ENCODE measurements at places on chromosomes 5 and 9.

GRCh38 chr5:126875303-126875785 lies 98.4 kb downstream of the LMNB1 start:
- no peak for DNase-seq

DNA sequence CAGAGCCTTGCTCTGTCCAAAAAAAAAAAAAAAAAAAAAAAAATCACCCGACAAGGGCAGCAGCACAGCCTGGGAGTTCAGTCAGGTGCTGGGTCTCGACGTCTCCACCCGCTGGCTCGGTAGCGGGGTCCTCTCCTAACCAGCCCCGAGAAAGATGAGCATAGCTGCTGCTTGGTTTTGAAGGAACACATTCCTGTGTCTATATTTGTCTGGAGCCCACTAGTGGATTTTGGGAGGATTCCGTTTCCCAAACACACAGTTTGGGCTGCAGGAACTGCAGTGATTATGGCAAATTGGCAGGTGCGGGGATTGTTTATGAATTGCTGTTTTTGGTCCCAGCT lies 1.2 kb downstream of the OTULINL start:
- DNase-seq = no peak

- no peak for DNase-seq
Observed at GRCh38 chr5:163407034-163407655, 30.2 kb upstream of the CCNG1 start.

DNA sequence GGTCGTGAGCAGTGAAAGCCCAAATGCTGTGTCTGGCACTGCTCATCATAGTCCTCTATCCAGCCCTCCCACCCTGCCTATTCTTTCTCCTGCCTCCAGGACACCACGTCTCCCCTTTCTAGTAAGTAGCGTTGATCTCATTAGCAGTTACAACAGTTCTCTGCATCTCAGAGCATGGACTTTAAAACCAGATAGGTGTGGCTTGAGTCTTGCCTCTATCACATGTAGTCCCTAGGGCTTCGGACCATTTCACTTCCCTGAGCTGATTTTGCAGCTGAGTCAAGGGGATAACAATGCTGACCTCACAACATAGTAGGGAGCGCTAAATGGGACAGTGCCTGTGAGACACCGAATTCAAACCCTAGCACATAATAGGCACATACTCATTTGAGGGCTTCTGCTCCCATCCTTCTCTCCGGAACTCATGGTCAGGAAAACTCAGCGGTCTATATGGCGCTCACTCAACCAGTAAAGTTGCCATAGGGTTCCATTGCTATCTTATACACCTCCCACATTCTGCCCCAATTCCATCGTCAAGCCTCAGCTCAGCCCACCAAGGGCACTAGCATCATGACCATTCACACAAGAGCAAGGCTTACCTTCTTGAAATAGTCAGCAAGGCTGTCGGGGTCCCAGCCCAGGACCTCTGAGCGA lies 515 bp downstream of the LCP2 start:
- no peak for DNase-seq

- no peak for DNase-seq
Observed at GRCh38 chr5:170438581-170438980, 49.4 kb upstream of the KCNMB1 start.

GRCh38 chr9:120755044-120755443 lies 38.2 kb downstream of the FBXW2 start:
- DNase-seq = no peak

- no peak for DNase-seq
Observed at GRCh38 chr5:137606401-137606800, 107.3 kb upstream of the SPOCK1 start.

DNA sequence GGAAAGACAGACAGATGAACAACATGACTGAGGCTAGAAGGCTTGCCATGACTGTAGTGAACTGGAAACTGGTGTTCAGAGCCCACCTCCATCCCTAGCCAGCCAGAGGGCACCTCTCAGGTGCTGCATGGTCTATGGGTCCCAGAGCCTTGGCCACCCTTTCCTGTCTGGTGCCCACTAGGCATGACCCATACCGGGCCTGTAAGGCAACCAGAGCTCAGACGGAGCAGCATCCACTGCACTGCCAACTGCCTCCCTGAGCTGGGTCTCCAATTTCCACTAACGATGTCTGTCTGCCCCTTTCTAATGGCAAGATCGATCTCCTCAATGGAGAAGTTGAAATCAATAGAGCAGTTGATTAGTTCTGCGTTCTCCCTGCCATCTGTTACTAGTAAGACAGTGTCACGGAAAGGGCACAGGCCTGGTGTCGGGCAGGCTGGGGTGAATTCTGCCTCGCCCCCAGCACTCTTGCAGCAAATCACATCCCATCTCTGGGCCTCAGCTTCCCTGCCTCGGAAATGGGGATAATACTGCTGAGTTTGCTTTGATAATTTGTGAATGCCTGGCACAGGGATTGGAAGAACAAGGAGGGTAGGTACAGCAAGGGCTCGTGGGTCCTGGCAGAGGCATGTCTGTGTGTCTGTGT lies 172.3 kb upstream of the MVB12B start:
- no peak for DNase-seq

DNA sequence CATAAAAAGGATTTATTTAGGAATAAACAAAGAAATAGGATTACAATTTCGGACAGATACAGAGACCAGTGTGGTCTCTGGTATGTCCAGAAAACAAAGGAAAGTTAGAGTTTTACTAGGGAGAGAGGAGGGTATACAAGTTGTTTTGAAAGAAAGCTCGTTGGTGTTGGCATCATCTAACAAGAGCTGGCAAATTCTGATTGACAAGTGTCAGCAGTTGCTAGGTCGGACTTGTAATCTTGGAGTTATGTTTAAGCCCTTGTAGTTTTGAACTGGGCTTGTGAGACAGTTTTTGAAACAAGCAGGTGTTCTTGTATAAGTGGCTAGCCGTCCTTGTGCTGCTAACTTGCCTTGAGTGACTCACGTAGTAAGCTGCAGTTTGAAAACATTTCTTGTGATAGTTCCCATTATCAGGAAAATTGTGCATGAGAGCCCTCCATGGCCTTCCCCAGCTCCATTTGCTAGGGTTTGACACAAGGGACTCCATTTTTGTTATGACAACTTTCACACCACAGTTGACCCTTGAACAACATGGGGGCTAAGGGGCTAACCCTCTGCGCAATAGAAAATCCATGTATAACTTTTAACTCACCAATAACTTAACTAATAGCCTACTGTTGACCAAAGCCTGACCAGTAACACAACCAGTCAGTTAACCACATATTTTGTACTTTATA lies 48.1 kb downstream of the ZNF622 start:
- DNase-seq = no peak

- DNase-seq = no peak
Observed at GRCh38 chr9:105700668-105701067, 6.3 kb downstream of the TMEM38B start.

- no peak for DNase-seq
Observed at GRCh38 chr9:104247899-104248460, 153.9 kb downstream of the SMC2 start.

DNA sequence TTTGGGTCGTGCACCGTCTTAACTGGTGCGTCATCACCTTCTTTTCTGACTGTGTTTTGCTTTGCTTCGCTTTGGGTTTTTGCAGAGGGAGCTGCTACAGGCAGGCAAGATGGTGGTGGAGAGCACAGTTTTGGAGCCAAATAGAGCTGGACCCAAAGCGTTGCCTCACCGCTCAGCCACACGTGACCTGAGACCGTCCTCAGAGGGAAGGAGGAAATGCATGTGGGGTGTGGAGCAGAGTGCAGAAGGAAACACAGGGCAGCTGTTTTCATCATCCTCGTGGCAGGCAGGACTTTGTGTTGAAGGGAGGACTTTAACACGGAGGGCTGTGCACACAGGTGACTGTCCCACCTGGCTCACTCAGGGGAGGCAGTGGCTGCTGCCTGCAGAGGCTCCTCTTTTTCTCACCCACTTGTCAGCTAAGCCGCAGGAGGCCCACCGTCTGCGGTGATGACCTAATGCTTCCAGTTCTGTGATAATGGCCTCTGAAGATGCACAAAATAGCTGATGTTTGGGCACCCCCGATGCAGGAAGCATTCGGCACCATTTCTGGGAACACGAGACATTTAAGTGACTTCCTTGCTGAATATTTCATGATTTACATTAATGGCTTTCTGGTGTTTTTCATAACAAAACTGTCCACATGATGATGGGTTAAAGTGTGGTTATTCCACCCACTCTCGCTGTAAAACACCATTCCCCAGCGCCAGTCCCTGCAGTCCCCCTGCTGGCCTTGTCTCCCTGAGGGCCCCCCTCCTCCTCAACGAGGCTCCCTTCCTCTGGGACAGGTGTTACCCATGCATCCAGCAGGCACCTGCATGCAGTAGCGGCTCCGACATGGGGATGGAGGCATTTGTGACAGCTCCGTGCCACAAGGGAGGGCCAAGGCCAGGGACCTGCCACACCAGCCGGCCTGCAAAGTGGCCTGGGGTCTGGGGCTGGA lies 12.4 kb upstream of the UBAC1 start:
- no peak for DNase-seq

DNA sequence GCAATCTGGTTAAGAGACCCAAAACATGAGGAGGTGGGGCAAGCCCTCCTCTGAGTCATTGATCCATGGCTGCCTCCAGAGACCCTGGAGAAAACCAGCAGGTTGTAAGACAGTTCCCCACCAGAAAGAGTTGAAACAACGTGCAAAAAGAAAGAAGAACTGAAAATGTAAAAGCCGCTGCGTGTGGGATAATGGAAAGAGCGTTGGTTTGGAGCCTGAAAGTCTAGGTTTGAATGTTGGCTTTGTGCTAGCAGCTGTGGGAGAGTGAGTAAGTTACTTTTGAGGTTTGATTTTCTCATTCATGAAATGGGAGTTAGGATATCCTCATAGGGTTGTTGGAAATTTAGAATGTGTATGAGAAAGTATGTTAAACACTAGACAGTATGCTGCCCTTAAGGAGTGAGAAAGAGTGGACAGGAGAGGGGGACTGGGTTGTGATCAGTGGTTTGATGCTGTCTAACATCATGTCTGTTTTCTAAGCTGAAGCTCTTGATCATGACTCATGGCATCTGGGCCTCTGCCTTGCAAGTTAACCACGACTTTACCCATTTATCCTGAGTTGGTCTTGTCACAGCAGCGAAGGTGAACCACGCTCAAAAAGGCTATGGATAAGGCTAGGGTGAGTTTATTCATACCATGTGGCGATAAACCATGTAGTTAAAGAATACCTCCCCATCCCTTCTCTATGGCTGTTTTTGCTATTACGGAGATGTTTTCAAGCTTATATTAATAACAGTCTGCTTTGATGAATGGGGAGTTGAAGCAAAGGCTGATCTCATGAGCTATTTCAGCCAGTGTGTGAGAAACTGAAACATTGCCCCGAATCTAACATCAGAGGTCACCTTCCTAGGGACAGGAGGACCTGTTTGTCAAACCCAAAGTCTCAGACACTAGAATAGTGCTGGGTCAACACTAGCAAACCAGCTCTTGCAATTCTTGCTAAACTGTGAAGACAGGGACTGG lies 41.3 kb downstream of the ZNF366 start:
- DNase-seq = no peak

- no peak for DNase-seq
Observed at GRCh38 chr5:161157925-161158324, 305.9 kb upstream of the ATP10B start.

- no peak for DNase-seq
Observed at GRCh38 chr5:57538341-57538955, 55.8 kb upstream of the ACTBL2 start.

DNA sequence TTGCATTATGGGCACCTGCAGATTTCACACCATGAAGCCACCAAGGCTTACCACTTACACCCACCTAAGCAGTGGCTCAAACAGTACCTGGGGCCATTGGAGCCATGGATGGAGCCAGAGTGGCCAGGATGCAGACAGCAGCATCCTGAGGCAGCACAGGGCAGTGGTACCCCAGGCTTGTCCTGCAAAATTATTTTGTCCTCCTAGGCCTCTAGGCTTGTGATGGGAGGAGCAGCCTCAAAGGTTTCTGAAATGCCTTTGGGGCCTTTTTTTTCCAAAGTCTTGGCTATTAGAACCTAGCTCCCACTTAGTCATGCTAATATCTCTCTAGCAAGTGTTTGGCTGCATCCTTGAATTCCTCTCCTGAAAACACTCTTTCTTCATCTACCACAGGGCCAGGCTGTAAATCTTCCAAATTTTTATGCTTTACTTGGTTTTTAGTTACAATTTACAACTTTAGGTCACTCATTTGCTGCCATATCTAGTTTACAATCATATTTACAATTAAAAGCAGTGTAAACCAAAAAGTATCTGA lies 15.7 kb downstream of the TMC1 start:
- DNase-seq = no peak

- DNase-seq = no peak
Observed at GRCh38 chr9:2337131-2337530, 284.5 kb upstream of the VLDLR start.

DNA sequence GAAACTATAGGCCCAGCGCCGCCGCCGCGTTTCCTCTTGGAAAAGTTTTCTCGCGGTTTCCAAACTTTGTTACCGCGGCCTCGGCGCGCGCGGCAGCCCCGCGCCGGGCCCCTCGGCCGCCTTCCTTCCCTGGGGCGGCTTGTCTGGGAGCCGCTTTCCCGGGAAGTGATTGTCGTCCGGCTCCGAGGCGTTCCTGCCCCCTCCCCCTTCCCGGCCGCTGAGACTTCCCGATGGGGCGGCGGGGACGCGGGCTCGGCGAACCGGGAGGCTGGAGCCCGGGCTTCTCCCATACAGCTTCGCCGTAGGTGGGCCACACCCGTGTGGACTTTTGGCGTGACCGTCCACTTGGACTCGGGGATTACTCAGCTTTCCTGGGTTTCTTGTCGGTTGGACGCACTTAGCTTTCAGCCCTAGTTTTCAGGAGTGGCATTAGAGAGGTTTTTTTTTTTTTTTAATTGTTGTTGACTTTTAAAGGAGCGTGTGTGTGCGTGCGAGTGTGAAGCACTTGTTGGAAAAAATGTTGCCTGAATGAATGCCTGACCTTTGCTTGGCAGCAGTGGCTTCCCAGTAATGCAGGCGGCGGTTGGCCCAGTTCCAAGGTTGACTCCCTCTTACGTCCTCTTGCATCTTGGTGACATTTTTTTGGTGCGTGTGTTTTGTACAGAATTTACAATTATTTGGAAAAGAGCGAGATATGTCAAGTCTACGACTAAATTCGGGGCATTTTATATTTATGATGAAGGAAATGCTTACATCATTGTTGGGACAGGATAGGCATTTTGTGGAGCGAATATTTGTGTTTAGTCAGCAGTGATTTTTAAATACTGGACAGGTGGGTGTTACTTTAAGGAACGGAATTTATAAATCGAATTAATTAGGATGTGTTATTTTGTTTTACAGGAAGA lies 821 bp downstream of the CTNNA1 start:
- DNase-seq = peak; percentile 23

GRCh38 chr9:28267351-28267750 lies 694.1 kb upstream of the C9orf72 start:
- no peak for DNase-seq

DNA sequence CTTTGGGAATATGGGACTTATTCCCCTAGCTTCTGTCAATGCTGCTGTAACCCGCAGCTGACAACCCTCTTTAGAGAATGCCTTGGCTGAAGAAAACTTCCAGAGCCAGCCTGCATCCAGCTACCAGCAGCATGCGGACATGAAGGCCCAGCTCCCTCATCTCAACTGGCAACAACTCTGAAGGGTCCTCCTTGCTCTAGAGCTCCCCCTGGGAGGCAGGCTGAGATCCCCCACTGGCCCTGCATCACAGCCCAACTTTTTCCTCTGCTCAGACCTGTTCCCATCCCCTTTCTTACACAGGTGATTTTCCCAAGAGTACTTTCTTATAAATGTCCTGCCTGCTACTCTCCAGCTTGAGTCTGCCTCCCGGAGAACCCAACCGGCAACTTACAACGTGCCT lies 18.7 kb upstream of the WNT8A start:
- DNase-seq = no peak

GRCh38 chr9:2302606-2303005 lies 287.5 kb downstream of the SMARCA2 start:
- DNase-seq = no peak

GRCh38 chr5:174189654-174190541 lies 144.4 kb downstream of the NSG2 start:
- DNase-seq = no peak

All from CD4-positive, alpha-beta T cell treated with Interleukin-12 subunit alpha and Interleukin-12 subunit beta, for 1 hour (primary cell).